ENCODE measurements at places on chromosomes 3 and 15.

DNA sequence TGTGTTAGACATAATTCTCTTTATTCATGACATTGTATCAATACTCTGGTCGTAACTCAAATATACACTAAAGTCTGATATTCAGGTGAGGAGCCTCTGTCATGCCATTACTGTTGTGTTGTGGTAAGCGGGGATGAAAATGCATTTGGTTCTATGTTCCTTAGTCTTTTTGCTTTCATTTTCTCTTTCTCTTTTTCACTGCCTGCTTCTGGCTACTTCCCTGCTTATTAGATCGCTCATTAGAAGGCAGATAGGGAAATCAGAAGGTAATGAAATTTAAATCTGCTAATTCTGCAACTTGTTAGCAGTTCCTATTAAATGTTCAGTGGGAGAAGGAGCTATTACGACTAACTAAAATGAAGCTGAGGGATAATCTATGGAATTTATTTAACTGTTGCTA, 345.0 kb downstream of the GRM7 start:
- DNase-seq, result no peak

- no peak for DNase-seq
Measured at GRCh38 chr15:69505956-69506556, 53.4 kb downstream of the RPLP1 start.

- peak; percentile 93 for DNase-seq
Measured at GRCh38 chr3:172140499-172141391, 101.4 kb downstream of the FNDC3B start.

DNA sequence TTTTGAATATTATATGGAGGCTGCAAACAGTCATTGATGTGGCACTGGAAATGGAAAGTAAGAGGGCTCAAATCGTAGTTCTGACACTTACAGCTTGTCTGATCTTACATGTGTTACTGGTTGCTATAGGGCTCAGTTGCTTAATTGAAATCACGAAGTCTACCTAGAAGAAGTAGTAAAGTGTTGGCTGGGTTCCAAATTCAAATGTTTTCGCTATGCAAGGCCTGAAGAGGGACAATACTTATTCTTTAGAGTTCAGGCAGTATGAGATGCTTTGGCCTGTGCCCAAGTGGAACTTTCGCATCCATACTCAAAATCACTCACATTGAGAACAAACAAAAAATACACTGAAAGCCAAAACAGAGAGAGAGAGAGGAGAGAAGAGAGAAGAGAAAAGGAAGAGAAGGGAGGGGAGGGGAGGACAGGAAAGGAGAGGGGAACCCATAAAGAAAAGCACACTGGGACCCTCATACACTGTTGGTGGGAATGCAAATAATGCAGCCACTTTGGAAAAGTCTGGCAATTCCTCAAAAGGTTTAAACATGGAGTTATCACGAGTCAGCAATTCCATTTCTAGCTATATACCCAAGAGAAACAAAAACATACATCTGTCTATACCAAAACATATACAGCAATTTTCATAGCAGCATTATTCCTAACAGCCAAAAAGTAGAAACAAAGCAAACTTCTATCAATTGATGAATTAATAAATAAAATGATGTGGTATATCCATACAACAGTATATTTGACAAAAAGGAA, 2.9 kb upstream of the FXR1 start:
- no peak for DNase-seq

DNA sequence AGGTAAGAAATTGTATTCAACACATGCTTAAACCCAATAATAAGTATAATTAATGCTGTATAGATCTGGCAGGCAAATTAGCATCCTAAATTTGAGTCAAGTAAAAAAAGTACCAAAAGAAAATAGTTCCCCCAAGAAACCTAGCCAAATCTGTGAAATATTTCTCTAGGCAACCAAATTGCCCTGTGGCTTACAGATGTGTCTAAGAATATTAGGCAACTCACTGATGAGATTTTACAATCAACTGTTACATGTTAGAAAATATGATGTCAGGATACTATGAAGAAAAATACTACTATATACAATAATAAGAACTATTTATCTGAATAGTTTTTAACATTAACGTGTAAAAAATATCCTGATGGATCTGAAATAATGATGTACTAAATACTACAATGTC, 397.1 kb downstream of the TIGIT start:
- no peak for DNase-seq

GRCh38 chr15:74035121-74036017, 40.9 kb downstream of the PML start:
- DNase-seq, result no peak

DNA sequence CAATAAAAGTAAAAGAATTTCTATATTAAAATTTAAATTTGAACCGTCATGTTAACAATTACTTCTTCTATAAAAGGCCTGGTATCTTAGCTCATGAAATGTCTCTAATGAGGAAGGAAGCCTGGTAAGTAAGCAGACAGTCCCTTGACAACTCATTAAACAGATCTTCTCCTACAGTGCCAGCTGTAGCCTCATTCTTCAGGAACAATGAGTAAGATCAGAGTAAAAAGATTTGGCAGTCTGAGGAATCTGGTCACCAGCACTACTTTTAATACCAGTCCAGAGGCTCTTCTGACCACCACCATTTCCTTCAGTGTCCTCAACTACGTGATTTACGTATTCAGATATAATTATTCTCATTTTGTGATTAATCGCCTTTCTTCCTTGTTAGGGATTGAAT, 955.0 kb upstream of the ALCAM start:
- DNase-seq, result no peak

DNA sequence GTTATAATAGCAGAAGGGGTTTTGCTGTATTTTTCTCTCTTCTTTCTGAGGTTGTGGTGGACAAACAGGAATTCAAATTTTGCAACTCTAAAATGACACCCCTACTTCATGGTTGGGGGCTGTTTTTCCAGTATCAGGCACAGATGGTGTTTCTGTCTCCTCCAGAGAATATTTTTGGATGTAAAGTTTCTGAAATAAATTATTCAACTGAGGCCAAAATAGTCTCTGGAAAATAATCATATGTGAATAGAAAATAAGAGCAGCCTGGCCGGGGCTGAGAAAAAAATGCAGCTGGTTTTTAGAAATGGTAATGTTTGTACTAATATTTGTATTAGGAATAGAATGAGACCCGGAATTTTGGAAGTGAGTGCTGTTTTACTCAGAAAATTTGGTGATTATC, 121.3 kb upstream of the ADAMTS9 start:
- no peak for DNase-seq

DNA sequence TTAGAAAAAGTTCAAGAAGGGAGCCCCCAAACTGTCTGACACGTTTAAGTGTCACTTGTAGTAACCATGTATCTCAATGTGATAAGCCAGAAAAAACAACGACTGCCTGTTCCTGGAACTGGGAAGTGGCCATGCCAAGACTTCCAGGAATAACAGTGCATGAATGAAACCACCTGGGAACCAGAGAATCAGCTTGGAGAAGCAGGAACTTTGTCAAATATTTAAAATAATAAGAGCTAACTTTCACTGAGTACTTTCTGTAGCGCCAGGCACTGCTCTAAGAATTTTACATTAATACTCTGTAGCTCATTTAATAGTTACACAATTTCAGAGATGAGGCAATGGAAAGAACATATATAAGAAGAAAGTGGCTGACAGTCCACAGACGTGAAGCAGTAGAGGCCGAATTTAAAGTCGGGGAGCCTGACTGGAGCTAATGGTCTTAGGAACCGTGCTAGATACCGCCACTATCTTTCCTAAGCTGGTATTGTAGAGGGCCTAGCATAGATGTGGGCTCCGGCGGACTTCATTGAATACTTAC, 876 bp downstream of the PLSCR1 start:
- no peak for DNase-seq

DNA sequence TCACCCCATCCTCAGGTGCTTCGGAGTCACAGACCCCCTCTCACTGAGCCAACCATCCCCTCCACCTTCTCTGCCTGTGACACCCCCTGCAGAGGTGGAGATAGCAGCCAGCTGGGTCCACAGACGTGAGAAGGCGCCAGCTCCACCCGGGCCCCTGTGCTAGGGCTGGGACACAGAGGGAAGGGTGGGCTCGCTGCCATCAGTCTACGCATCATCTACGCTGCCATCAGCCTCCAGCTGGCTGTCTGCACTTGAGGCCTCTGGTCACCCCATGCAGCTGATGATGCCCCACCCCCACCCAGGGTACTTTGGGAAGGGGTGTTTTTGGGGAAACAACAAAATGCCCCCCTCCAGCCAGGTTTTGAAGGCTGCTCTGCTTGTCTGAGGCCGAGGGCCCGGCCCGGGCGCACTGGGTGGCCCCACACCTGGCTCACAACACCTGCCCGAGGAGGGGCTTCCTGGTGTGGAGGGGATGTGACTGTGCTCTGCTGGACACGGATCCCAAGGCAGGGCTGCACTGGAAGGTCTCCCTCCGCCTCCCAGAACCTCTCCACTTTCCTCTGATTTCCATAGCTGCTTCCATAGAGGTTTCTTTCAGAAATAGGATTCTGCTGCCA, 163.4 kb upstream of the IQSEC1 start:
- no peak for DNase-seq

- no peak for DNase-seq
Measured at GRCh38 chr3:13492048-13492447, 11.9 kb downstream of the HDAC11 start.

- DNase-seq, result no peak
Measured at GRCh38 chr15:74636984-74637383, 21.3 kb downstream of the CLK3 start.

- no peak for DNase-seq
Measured at GRCh38 chr3:155852341-155852740, 1.9 kb downstream of the SLC33A1 start.

DNA sequence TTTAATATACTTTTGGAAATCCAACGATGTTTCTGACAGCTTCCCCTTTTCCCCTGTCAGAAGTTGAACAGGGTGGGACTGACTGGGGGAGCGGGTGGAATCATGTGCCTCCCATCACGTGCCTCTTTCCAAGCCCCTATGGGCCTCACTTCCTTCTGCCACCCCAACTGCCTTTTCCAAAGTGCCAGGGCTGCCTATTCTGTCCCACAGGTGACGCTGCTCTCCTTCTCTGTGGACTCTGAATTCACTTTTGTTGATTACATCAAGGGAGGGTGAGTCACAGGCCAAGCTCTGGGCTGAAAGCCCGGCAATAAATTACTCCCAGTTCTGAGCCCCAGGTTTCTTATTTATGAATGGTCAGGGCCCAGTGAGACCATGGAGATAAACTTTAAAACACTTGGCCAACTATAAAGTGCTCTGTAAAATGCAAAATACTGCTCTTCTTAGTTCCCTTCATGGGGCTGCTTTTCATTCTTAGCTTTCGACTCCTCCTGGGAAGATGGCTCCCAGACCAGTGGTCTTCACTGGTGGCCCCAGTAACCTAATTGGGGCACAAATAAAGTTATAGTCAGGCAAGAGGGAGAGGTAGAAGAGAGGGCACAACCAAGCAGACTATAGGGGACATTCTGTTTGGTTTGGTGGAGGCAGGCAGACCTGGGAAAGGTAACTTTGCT, 12.3 kb downstream of the CPNE9 start:
- DNase-seq, result peak; percentile 52

GRCh38 chr3:20490996-20491395, 305.0 kb upstream of the SGO1 start:
- DNase-seq, result no peak

DNA sequence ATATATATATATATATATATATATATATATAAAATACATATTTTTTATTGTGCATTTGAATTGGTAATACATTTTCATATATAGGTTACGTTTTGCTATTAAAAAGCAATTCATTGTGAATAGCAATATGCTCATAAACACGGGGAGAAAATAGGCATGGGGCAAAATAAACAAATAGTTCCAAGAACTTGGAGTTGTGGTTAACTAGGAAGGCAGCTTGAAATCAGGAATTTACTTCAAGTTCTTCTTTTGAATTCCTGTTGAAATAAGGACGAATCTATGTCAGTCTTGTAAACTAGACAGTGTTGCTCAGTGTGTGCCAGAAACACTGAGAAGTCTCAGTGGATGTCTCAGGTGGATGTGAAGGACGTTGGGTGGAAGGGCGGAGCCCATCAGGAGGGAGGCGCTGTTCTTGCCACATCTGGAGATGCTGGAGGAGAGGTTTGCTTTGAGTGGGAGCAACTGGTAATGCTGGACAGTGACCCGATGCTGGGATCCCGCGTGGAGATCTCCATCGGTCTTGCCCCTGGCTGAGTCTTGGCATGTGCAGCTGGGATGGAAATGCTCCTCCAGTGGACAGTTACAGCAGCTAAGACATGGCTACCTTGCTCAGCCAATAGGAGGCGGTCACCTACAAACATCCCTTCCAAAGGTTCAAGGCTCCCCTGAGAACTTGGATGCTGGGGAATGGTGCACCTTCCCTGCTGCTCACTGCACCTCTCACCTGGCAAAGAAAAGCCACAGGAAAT, 2.5 kb downstream of the IL16 start:
- DNase-seq, result no peak

- DNase-seq, result no peak
Measured at GRCh38 chr3:173838644-173839043, 441.1 kb downstream of the NLGN1 start.

DNA sequence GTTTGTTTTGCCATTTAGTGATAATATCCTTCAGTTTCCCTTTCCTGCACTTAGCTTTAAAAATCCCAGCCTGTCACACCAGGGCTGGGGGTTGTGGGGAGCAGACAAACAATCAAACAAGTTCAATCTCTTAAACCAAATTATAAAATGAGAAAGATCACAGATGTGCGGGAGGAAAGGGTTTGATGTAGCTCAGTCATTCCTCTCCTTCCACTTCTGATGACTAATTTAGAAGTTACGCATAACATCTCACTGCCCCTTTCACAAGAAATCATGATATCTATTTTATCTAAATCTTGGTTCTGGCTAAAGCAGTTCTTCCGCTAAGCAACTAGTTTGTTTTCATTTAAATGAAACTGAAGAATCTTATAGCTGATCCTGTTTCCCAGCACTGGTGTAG, 34.1 kb upstream of the ATG7 start:
- peak; percentile 45 for DNase-seq

Measured in epithelial cell of prostate (primary cell).